Activated CD4-positive, alpha-beta T cell treated with anti-CD3 and anti-CD28 coated beads, Interleukin-2, amount 50 U/mL, for 4 hours (primary cell): ENCODE measurements at places on chromosomes 7 and 10.

DNA sequence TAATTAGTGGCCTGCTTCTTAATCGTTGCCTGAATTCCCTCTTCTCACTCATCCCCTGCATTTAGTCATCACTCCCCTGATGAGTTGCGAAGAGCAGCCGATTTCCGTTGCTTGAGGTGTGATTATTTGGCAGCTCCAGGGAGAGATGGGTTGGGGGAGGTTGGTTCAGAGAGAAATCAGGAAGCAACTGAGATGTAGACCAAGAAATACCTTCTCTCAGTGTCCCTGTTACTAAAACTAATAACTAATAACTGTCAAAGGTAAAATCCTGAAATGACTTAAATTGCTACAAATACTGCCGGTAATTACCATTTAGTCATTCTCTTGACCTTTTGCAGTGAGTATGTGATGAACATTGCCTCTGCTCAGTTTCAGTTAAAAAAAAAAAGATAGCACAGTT, 76.9 kb downstream of the ELMO1 start:
- DNase-seq, result no peak

GRCh38 chr10:30781670-30782121, 152.1 kb upstream of the LYZL2 start:
- DNase-seq, result no peak

DNA sequence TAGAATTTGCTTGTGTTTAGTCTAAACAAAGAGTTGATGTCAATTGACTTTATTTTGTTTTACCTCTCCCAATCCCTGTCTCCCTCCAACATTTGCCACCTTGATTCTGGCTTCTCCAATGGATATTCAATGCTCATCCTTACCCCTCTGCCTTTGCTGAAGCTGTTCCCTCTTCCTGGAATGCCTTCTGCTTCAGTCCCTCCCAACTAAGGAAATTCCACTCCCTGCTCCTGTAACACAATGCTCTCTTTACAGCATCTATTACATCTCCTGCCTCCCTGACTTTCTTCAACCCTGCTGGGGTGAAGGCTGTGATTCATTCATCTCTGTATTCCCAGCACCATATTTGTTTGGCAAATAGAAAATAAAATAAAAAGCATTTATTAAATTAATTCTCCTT, 34.5 kb upstream of the TAC1 start:
- no peak for DNase-seq

DNA sequence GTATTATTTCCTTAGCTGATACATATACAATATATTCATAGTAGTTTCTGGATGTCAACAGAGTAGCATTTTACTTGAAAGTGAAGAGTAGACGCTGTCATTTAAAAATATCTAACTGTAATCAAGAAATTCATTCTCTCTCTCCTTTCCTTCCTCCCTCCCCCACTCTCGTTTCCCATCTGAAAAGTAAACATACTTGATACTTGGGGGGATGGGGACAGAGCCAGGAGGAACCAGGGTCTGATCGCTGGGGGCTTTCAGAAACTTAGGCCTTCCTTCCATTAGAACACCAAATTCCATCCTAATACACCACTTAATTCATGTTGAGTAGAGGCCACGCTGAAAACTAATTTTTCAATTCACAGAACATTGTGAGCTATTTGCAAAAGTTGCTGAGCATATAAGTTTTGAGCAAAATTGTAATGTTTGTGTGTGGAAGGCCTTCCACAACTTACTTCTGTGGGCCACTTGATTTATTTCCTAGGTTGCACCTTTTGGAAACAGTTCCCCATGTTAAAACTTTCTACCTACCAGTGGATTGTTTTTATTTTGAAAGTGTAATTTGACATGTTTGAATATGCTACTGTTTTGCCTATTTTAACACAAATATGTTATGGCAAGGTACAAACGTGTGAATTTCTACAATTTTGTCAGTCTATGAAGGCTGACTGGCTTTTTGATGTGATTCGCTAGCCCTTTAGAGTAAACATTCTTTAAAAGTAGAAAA, 35.2 kb downstream of the CNPY1 start:
- no peak for DNase-seq

DNA sequence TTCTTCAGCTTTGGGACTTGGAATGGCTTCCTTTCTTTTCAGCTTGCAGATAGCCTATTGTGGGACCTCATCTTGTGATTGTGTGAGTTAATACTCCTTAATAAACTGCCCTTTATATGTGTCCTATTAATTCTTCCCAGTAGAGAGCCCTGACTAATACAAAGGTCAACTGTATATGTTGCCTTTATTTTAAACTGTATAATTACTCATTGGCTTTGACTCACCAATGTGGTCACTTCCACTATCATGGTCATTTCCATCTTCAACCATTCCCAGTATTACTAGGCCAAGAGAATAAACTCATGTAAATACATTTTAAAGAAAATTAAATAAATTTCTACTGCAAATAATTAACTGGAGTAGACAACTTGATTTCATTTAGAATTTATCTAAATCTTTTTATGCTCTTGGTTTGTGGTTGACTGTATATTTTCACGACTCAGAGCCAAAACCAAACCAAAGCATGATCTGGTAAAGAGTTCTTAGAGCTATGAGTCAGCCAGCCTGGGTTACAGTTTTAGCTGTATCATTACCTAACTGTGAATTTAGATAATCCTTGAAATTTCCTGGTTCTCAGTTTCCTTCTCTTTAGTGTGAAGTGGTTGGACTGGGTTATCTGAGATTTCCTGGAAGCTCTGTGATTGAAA, 188.4 kb downstream of the PPP1R3A start:
- DNase-seq, result no peak

- no peak for DNase-seq
Observed at GRCh38 chr7:21887779-21888178, 57.9 kb downstream of the CDCA7L start.

DNA sequence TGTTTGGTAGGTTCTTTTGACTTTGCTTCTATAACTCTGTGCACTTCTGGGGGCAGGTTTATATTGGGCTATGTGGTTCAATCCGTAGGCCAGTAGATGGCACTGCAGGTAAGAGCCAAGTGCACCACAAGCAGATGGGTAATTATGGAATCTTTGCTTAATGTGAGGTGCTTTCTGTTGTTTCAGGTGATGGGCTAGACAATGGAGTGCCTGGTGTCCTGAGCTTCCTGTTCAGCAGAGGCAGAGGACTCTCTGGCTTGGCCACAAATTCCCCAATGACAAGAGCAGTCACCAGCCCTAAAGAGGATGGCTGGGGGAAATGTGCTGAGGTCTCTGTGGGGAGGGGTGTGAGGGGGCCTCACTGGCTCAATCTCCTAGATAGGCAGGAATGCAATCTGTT, 455.0 kb downstream of the CCSER2 start:
- DNase-seq, result no peak

GRCh38 chr10:29186221-29186620, 102.6 kb upstream of the LYZL1 start:
- no peak for DNase-seq

DNA sequence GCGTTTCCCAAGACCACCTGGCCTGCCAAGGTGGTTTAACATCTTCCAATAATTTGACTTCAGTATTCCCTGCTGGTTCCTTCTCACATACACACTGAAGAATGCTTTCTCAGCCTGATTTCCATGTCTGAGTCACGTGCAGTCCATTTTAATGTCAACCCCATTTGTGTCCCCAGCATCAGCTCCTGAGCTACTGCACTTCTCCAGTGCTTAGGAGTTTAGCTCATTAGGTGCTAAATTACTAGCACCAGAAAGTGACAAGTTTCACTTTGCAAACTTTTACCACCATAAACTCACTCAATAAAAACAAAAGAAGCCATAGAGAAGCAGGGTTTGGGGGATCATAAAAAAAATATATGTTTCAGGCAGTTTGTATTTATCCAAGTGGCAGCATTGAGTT, 279.3 kb upstream of the SORCS1 start:
- no peak for DNase-seq

GRCh38 chr7:148924011-148924410, 39.9 kb upstream of the EZH2 start:
- DNase-seq, result no peak

DNA sequence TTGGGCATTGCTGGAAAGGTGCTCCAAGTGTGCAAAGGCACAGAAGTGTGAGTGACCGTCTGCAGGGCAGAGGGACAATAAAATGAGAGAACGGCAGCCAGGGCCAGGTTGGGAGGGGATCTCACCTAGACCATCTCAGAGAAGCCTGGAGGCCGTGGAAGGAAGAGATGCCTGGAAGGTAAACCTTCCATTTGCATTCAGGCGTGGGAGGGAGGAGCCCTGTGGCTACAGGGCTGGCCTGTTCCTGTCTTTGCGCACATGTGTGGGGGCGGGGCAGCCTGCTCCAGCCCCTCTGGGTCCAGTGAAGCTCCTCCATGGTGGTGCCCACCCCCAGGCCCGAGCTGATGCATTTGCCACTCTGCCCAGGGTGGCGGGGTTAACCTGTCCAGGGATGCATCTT, 473.6 kb upstream of the MGMT start:
- no peak for DNase-seq

GRCh38 chr10:24872049-24872789, 80.2 kb downstream of the PRTFDC1 start:
- no peak for DNase-seq

GRCh38 chr7:2373124-2373556, 18.5 kb downstream of the EIF3B start:
- DNase-seq, result no peak

DNA sequence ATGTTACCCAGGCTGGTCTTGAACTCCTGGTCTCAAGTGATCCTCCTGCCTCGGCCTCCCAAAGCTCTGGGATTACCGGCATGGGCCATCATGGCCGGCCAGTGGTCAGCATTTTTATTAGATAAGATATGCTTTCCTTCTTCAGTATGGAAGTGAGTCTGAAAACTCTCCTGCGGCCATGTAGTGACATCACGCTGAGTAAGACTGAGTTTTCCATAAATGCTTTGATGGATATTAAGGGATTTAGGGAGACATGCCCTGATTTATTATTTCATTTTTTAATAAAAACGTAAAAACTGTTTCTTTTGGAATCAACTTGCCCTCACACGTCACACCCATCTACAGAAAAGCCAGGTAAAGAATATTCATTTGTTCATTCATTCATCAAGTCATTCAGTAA, 48.4 kb downstream of the DYNC1I1 start:
- no peak for DNase-seq

- no peak for DNase-seq
Observed at GRCh38 chr10:114545071-114545470, 113.0 kb downstream of the ABLIM1 start.

DNA sequence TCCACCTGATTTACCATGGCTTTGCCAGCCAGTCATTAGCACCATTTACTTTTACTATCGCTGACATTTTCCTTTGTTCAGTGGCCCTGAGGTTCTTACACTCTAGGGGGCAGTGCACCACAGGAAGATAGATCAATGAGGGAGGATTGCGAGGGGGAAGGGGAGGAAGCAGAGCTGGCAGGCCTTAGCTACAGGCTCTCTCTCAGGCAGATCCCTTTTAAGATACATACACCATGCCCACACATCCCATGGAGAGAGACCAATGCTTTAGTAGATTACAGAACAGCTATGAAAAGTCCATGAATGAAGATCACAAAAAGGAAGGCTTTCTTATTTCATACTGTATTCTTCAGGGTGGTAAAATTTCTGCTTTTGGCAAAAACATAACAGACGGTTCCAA, 47.4 kb downstream of the DENND11 start:
- peak; percentile 53 for DNase-seq

GRCh38 chr10:112807013-112807412, 143.0 kb upstream of the TCF7L2 start:
- no peak for DNase-seq

GRCh38 chr10:83545901-83546391, 593.4 kb upstream of the GHITM start:
- DNase-seq, result no peak

GRCh38 chr7:28018020-28018419, 162.6 kb downstream of the JAZF1 start:
- DNase-seq, result no peak

GRCh38 chr7:102258073-102258748, 28.5 kb upstream of the SH2B2 start:
- no peak for DNase-seq

- DNase-seq, result no peak
Observed at GRCh38 chr7:20737840-20738448, 48.7 kb downstream of the SP8 start.

DNA sequence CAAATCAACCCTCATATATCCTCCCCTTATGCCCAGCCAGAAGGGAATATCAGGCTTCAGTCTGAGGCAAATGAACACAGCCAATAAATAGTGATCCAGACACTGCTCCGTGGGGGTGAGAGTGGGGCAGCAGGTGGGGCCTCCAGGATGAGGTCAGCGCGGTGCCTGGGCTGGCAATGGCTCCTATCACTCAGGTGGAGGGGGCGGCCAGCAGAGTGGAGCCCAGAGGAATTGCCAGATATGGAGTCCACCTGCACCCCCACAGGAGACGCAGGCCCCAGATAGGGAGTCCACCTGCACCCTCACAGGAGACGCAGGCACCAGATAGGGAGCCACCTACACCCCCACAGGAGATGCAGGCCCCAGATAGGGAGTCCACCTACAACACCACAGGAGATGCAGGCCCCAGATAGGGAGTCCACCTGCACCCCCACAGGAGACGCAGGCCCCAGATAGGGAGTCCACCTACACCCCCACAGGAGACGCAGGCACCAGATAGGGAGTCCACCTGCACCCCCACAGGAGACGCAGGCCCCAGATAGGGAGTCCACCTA, 78.0 kb upstream of the PPP2R2D start:
- DNase-seq, result no peak

- DNase-seq, result no peak
Observed at GRCh38 chr10:86961481-86962091, 3.2 kb downstream of the SNCG start.

DNA sequence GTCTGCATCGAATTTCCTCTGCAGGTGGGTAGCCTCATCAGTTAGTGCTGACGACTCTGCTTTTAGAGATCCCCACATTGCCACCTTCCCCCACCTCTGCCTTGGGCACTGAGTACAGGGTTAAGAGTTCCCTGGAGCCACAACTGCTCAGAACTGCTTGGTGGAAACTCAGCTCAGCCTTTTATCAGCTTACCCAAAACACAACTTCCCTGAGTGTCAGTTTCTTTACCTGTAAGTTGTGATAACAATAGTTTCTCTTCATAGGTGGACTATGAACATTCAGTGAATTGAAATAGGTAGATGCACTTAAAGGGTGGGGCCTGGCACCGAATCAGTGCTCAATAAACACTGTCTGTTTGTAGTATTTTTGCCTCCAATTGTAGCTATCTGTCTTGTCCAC, 11.3 kb downstream of the ASB13 start:
- no peak for DNase-seq

DNA sequence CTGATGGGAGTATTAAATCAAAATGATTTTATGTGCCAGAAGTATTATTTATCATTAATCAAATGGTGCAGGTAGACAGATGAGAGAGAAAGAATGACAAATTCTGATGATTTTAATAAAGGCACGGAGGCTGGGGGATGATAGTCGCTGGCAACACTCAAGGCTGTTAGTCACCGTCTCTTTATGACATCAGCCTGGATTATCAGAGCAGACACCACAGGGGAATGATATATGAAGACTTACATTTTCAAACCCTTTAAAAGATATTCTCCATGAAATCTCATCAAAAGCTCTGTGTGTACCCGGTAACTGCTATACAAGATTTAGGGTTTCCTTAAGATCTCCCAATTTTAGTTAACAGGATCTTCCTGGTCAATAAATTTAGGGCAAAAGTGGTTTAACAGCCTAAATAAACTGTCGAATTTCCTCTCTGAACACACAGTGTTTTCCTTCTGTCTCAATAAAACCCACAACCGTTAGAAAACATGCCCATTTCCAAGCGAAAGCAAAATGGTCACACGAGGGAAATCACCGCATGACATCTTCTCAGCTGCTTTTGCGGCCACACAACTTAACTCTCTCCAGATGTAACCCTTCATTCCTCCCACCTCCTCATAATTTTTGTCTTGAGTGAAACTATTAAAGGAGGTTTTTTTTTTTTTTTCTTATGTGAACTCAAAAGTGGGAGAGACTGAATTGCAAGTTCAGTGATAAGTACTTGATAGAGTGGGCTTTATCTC, 133.2 kb upstream of the FAM171A1 start:
- DNase-seq, result no peak
